GF-D8 (cell line): ENCODE measurements at places on chromosomes 4 and X.

- DNase-seq = no peak
Observed at GRCh38 chr4:93532234-93532633, 296.3 kb upstream of the ATOH1 start.

DNA sequence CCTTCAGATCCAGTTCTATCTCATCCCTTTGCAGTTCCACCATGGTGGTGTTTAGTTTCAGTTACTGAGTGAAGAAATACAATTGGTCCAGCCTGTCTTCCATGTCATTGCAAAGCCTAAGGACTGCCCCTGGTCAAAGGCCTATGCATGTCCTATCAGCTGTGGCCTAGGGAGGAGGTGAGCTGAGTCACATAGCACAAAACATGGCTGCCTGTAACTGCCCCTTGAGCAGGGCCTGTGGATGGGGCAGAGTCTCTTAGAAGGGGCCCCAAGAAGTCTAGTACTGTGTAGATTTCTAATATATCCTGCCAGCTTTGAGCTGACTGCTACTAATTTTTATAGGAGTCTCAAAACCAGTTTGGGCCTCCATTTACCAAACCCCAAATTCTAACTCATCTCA, 296.7 kb downstream of the FBXW7 start:
- no peak for DNase-seq

DNA sequence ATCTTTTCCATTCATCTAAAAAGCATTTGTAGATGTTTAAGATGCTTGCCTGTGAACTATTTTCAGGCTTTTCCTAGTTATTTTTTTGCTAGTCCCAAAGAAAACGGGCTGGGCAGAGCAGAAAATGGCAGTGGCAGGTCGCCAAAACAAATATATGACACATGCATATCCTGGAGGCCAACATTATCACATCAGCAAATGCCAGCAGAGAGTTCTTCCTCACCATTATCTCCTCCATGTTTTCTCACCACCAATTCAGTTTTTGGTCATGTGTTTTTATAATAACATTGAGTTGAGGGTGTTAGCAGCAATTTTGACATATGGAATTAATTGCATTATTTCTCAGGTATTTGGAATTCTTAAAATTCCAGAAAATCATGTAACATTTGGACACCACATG, 97.9 kb upstream of the EOLA2 start:
- DNase-seq = no peak

DNA sequence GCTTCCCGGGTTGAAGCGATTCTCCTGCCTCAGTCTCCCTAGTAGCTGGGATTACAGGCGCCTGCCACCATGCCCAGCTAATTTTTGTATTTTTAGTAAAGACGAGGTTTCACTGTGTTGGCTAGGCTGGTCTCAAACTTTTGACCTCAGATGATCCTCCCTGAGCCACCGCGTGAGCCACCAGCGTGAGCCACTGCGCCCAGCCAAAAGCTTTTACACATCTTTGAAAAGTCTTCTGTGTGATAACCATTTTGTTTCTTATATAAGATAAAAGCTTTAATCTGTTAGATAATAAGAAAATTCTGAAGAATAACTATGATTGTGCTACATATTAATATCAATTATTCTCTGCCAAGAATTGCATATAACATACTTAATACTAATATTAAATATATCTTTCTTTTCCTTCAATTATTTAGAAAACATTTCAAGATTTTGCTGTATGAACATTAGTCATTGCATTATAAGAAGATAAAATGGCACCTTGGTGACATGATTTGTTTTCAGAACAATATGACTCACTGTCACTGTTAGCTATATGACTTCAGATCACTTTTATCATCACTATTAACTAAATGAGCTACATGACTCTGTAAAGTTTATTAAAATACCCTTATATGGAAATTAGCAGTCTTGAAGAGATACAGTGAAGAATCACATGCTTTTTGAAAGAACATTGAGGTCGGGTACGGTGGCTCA, 33.4 kb downstream of the RUFY3 start:
- no peak for DNase-seq

- no peak for DNase-seq
Observed at GRCh38 chrX:108313669-108314068, 124.6 kb downstream of the COL4A6 start.

DNA sequence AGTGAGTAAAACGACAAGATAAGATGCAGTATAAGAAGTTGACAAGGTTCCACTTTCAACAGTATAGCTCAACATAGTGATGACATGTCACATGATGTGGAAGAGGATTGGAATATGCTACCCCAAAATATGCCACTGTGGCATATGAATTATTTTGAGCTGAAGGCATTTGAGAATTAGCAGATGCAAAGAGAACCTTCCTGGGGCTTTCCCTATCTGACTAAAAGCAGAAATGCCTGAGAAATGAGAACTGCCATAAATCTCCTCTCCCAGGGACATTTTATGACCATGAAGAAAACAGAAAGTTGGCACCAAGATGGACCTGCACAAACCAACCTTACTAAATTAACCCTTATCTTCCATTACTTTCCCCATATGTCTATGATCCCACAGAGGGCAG, 24.8 kb downstream of the CDKN2AIP start:
- no peak for DNase-seq

GRCh38 chr4:15434091-15434490, 6.3 kb downstream of the C1QTNF7 start:
- DNase-seq = no peak

DNA sequence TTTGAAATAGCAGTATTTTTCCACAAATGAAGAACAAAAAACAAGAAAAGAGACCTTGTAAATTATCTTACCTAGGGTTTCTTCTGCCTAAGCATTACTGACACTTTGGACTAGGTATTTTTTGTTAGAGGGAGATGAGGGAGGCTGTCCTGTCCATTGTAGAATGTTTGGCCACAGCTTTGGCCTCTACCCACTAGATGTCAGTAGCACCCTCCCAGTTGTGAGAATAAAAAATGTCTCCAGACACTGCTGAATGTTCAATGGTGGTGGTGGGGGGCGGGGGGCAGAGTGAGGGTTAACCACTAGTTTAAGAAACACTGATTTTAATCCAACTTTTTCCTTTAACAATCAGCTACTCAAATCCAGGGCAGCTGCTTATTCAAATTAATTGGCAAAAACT, 25.8 kb downstream of the OTUD4 start:
- no peak for DNase-seq

DNA sequence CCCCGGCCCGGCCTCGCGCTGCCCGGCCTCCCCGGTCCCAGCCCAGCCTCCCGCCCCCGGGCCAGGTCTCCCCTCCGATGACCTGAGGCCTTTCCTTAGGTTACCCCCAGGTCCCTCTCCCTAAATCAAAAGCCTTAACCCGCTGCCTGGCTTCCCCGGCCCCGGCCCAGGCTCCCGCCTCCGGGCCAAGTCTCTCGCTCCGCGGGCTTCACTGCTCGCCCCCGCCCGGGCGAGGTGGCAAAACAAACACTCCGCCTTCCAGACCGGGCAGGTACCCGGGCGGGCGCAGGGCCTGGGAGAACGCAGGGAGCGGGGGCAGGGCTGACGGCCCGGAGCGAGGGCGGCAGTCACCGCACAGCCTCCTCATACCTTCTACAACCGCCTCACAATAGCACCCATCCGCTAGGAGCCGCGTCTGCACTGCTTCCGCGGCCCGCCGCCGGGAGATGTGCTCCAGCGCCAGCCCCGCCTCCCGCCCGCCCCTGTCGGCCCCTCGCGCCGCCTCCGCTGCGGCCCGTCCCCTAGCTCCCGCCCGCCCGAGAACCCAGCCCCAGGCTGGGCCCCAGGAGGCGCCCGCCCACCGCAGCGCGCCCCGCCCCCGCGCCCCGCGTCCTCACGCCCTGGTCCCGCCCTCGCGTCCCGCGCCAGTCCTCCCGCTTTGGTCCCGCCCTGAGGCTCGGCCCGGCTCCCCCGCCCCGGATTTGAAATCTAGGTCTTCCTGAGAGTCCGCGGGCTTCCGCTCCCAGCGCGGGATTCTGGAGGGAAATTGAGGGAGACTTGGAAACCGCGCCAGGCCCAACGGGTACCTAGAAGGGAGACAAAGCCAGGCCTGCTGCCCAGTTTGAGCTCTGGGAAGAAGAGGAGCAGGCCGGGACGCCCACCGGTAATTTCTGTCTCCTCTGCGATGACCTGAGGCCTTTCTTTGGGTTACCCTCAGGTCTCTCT, at the start of the genes CASP3 and PRIMPOL:
CASP3 (minus strand) TSS at position 422 of the 945 bp plus-strand sequence. CDS start 10,994 bp downstream, outside the sequence.
PRIMPOL (plus strand) TSS at position 713 of the 945 bp plus-strand sequence. CDS start 7,403 bp downstream, outside the sequence.
- DNase-seq = peak; percentile 84
